ENCODE measurements at places on chromosomes 2 and 18.

DNA sequence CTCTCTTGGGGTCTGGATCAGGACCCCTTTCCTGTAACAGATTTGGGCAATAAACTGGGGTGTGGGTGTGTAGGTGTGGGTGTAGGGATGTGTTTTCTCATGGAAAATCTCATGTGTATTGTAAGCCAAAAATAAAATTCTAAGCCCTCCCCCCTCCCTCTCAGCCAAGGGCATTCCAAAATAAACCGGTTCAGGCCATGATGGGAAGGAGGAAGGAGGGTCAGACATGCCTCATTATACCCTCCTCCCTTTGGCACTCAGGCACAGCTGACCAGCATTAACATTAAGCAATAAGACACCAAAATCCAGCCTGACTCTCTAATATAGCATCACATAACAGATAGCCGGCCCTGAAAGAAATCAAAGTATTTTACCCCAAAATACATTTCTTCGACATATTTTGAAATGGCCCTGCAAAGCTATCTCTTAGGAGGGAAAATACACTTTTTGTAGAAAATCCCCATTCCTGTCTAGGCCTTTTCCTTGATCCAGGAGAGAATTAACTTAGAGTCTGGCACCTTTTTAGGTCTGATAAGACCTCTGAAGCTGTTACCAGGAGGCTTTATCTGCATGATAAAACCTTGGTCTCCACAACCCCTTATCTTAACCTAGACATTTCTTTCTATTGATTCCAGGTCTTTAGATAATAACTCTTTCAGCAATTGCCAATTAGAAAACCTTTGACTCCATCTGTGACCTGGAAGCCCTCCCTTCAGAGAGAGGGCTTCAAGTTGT lies 128.7 kb upstream of the COL5A2 start:
- DNase-seq, result no peak

- DNase-seq, result no peak
Observed at GRCh38 chr2:204357286-204357685, 188.0 kb upstream of the PARD3B start.

GRCh38 chr18:68519336-68519735 lies 195.6 kb downstream of the TMX3 start:
- no peak for DNase-seq

DNA sequence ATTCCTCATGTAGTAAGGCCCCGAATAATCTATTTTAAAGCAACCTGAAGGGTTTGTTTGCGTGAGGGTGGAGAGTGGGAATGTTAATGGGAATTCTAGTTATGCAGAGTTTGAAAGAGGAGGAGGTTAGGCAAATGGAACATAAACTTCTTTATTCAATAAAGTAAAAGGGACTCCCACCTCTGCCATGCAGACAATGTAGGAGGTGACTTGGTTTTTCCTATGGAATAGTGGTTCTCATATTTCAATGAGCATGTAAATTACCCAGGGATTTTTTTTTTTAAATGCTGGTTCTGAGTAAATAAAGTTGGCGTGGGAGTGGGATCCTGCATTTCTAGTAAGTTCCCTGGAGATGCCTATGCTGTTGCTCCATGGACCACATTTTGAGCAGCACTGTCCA lies 367.9 kb downstream of the THSD7B start:
- no peak for DNase-seq

- no peak for DNase-seq
Observed at GRCh38 chr18:62904396-62905285, 189.3 kb downstream of the PHLPP1 start.

DNA sequence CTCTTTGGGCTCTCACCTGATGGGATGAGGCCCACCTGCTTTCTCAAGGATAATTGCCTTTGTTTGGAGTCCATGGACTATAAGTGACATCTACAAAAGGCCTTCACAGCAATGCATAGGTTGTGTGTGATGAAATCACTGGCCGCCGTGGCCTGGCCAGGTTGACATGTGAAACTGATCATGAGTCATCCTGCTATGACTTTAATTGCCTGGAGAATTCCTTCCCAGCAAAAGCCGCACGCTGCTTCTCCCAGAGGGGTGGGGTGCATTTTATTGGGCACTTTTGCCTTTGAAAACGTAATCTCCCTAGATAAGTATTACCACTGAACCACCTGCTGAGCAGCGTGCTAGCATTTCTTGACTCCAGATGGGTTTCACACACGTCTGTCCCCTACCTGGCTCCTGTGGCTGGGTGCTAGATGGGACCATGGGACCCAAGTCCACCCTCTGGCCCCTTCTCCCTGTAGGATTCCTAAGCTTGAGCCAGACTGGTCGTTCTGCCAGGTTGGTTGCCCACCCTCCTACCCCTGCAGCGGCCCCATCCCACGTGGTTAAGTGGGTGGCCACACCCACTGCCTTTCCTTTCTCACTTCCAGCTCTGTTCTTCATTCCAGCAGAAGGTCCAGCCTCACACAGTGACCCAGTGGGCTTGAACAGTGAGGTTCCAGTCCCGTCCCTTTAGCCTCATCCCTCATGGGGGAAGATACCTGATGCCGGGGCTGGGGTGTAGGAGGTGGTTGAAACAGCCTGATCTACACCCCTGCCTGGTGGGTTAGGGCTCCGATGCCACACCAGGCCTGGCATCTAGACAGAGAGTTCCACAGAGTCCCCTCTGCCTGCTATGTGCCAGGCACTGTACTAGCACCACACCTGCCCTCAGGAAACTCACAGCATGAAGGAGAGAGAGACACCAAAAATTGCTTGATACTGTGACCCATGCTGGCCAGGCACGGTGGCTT lies 89.6 kb downstream of the GBX2 start:
- no peak for DNase-seq
